ENCODE measurements at places on chromosomes 1 and 21. TPM values are rescaled to one million over a fixed set of nuclear protein-coding genes. Genes with fewer than 3 reads are reported as not detected.
A peak's percentile ranks its signal among the peaks of the same experiment; 100 is the strongest.

SAMD11 gene
- 44.3 TPM for total RNA-seq

CFHR3 gene
- 0.66 TPM for total RNA-seq

DNA sequence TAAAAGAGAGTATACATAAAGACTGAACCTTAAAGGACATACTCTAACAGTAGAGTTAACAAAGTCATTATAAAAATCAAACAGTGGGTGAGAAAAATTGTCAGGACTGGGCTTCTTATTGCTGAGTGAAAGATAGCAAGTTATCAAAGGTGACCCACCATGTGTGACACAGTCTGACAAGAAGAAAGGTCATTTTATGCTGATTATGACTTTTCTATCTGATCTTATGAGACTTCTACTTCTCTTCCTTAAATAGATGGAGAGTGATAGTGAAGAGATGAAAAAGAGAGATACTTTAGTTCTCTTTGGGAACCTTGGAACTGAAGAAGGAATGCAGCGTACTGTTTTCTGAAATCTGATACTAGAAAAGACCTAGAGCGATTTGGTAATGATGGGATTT is 2157.1 kb downstream of the NCAM2 start:
- no peak overlapping the region for H3K4me3 ChIP-seq
- DNase-seq: no peak
- H3K36me3 ChIP-seq: no peaks in the 10 kb centered on the region
- H3K27ac ChIP-seq: no peak overlapping the region
- H3K4me1 ChIP-seq: no peaks in the 10 kb centered on the region
- H3K27me3 ChIP-seq: no peaks in the 10 kb centered on the region

GRCh38 chr1:155253208-155253607 is 2.1 kb downstream of the ENTREP3 start:
- no peaks in the 10 kb centered on the region for H3K4me1 ChIP-seq
- H3K36me3 ChIP-seq: peaks cover 2% of the 10 kb centered on the region
- DNase-seq: no peak
- no peak overlapping the region for H3K4me3 ChIP-seq
- no peaks in the 10 kb centered on the region for H3K27me3 ChIP-seq
- H3K27ac ChIP-seq: no peak overlapping the region

DNA sequence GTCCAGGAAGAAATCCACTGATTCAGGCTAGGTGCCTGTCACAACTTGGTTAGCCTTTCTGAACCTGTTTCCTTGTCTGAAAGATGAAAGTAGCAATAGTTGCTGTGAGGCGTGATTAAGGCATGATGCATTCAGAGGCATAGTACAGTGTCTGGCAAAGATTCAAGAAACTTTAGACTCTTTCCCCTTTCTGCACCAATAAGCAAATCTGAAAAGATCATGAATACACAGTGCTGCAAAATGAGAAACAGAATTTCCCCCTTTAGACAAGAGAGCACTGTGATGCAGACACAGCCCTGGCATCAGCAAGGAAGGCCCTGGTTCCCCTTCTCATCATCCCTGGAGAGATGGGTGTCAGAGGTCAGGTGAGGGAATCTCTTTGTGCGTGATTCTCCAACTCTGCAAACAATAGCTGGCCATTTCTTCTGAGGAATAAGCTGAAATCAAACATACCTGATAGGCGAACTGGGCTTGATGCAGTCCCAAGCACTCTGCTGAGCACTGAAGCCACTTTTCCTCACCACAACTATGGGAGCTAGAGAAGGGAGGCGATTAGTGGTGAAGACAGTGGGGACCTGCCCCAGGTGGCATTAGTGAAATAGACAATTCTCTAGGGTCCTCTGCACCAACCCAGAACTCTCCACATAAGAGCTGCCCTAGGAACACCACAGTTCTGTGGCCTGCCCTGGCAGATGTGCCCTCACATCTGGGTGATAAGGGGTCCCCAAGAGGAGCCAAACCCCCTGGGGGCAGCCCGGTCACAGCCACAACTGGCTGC is 41.7 kb downstream of the ITPKB start:
- no peak overlapping the region for H3K27ac ChIP-seq
- no peaks in the 10 kb centered on the region for H3K36me3 ChIP-seq
- no peak overlapping the region for H3K4me3 ChIP-seq
- no peak for DNase-seq
- H3K27me3 ChIP-seq: no peaks in the 10 kb centered on the region

DNA sequence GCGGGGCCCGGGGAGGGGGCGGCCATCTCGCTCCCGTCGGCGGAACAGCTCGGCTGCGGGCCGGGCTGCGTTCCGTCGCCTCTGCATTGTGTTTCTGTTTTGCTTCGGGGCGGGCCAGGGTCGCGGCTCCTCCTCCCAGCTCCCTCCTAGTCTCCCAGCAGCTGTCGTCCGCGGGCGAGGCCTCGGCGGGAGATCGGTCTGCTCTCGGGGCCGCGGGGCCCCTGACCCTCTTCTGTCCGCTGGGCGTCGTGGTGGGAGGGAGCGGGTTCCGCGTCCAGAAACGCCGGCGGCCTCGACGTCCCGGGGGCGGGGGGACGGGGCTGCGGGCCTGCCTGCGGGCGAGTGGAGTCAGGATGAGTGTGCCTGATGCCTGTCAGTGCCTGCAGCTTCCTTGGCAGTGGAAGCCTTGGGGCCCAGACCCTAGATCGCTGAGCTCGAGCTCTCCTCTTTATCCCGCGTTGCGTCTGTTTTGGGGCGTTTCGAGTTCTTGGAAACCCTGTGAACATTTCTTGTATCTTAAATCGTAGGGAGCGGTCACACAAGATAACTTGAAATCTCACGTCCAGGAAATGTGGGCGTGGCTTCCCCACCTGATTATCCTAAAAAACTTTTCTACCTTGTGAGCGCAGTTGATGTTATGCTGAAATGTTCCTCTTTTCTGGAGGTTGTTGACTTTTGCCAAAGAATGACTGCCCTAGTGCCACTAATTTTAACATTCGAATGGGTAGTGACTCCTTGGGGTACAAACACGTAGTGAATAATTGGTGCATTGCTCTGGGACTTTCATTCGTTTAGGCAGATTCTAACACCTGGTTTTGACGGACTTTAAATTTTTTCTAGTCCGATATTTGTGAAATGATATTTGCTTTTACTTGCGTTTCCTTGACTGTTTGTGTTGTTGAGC is 676 bp downstream of the MORC3 start:
- H3K27me3 ChIP-seq: no peaks in the 10 kb centered on the region
- H3K4me3 ChIP-seq: peak overlapping the region; percentile 58
- H3K4me1 ChIP-seq: no peaks in the 10 kb centered on the region

- H3K36me3 ChIP-seq: no peaks in the 10 kb centered on the region
- no peak for DNase-seq
- no peak overlapping the region for H3K27ac ChIP-seq
- H3K4me3 ChIP-seq: no peak overlapping the region
- no peaks in the 10 kb centered on the region for H3K27me3 ChIP-seq
These were observed 266.8 kb downstream of the VAV3 start for GRCh38 chr1:107698161-107698560.
